ENCODE measurements at places on chromosomes 3 and 15.
A peak's percentile ranks its signal among the peaks of the same experiment; 100 is the strongest.

GRCh38 chr3:94520364-94520763 lies 457.5 kb downstream of the NSUN3 start:
- DNase-seq: no peak

DNA sequence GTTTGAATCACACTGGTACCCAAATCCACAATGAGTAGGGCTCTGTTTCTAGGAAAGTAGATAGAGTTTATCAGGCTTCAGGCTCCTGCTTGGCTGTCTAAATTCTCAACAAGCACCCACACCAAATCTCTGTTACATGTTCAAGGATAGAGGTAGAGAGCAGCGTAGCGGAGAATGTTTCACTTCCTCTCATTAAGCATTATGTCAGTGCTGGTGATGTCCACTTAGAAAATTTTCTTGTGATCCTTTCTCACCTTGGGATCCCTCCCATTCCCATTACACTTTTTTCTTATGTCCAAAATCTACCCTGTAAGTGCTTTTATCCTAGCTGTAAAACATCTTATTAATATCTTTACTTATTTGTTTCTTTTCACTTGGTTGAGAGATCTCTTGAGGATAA lies 34.7 kb upstream of the GCSAM start:
- no peak for DNase-seq

GRCh38 chr3:172182797-172183196 lies 143.4 kb downstream of the FNDC3B start:
- DNase-seq: no peak

- no peak for DNase-seq
These were observed 386.9 kb upstream of the CNTN3 start for GRCh38 chr3:75001330-75001729.

DNA sequence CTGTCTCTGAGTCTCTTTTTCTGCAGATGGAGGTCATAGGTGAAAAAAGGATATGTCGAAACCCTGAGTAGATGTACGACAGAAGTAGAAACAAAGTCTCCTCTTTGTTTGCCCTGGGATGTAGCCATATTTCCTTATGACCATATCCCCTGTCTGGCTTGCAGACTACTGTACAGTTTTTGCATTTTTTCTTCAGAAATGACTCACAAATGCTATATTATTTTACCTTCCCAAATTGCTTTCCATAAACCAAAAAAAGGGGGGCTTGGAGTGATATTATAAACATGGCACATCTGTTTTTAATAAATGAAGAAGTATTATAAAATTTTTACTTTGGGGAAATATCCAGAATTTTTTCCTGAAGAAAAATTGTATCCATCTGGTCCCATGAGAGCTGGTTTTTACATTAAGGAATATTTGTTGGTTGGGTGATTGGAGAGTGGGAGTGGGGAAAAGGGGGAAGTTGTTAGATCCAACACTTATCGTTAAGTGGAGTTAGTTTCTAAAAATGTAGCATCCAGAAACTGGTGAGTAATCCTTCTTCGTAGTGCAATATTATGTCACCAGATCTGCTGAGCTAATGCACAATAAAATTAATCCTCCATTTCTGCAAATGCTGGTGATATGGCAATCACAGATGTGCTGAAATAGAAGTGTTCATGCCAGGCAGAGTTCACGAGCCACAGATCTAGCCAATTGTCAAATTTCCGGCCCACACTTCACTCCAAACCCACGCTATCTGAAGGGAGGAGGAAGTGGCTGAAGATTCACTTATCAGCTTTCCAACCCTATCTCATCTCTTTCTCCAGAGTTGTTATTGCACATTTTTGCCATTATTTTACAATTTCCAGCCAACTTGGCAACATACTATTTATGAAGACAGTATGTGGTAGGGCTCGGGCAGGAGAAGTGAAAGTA lies 313.6 kb upstream of the ATP11B start:
- DNase-seq: no peak

GRCh38 chr15:40307421-40308211 lies at the start of gene PLCB2:
Gene PLCB2 (minus strand): TSS chr15:40307935. CDS start chr15:40307672, 263 bp downstream.
- peak; percentile 72 for DNase-seq
